ENCODE measurements at places on chromosomes 5 and 9. TPM values are rescaled to one million over a fixed set of nuclear protein-coding genes. Genes with fewer than 3 reads are reported as not detected.

The MCCC2 gene
- 135 TPM for polyA plus RNA-seq

The THBS4 gene
- 1.1 TPM for polyA plus RNA-seq

The SLC4A9 gene
- polyA plus RNA-seq, result 0.32 TPM

The ZBTB34 gene
- polyA plus RNA-seq, result 3.4 TPM

The SLC25A48 gene
- not detected for polyA plus RNA-seq

The PCDHA9 gene
- polyA plus RNA-seq, result not detected

The C5orf58 gene
- polyA plus RNA-seq, result not detected

The NDFIP1 gene
- polyA plus RNA-seq, result 121 TPM

The RASGEF1C gene
- 0.80 TPM for polyA plus RNA-seq

The VAV2 gene
- 19.7 TPM for polyA plus RNA-seq

The PCDHB15 gene
- polyA plus RNA-seq, result 2.2 TPM

The DEPDC1B gene
- 0.08 TPM for polyA plus RNA-seq

The SSNA1 gene
- polyA plus RNA-seq, result 127 TPM

The IFNA14 gene
- polyA plus RNA-seq, result not detected

The PLAC8L1 gene
- polyA plus RNA-seq, result 0.97 TPM

The HTR4 gene
- polyA plus RNA-seq, result 0.38 TPM

The RASGRF2 gene
- 1.6 TPM for polyA plus RNA-seq

The IL31RA gene
- 0.05 TPM for polyA plus RNA-seq
